ENCODE measurements at places on chromosomes 6 and 20. TPM values are rescaled to one million over a fixed set of nuclear protein-coding genes. Genes with fewer than 3 reads are reported as not detected.

GJA1 gene
- total RNA-seq = 127 TPM

CALHM5 gene
- total RNA-seq = not detected

- no peak for DNase-seq
Observed at GRCh38 chr6:33427585-33428223, 7.8 kb downstream of the SYNGAP1 start.

- DNase-seq = no peak
Observed at GRCh38 chr6:110557199-110557598, 80.8 kb upstream of the SLC22A16 start.

DNA sequence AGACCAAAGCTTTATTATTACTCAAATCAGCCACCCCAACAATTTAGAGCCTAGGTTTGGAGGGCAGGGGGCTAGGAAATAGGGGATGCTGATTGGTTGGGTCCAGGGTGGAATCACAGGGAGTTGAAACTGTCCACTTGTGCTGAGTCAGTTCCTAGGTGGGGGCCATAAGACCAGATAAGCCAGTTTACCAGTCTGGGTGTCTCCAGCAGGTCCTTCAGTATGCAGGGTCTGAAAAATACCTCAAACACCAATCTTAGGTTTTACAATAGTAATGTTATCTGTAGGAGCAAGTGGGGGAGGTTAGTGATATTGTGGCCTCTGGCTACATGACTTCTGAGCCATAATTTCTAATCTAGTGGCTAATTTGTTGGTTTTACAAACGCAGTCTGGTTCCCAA lies 63.2 kb downstream of the UBR2 start:
- DNase-seq = no peak

GRCh38 chr20:41047975-41048305 lies 19.3 kb downstream of the TOP1 start:
- DNase-seq = peak; percentile 55

DNA sequence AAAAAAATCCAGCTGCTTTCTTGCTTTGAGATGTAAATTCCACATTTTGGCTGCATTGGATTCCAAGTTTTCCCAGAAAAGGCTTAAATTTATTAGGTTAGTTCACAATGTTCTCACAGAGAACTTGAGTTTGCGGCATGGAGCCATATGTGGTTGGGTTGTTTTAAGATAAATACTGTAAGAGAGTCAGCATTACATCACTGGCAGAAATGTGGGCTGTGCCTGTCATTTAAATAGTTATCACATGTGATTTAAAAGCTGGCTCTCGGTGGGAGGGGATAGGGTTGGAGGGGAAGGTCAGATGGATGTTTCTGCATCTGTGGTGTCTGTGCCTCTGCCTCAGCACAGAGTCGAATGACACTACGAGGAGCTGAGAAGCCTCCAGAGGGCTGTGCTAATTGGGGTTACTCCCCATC lies 73.8 kb upstream of the SCP2D1 start:
- DNase-seq = no peak

DNA sequence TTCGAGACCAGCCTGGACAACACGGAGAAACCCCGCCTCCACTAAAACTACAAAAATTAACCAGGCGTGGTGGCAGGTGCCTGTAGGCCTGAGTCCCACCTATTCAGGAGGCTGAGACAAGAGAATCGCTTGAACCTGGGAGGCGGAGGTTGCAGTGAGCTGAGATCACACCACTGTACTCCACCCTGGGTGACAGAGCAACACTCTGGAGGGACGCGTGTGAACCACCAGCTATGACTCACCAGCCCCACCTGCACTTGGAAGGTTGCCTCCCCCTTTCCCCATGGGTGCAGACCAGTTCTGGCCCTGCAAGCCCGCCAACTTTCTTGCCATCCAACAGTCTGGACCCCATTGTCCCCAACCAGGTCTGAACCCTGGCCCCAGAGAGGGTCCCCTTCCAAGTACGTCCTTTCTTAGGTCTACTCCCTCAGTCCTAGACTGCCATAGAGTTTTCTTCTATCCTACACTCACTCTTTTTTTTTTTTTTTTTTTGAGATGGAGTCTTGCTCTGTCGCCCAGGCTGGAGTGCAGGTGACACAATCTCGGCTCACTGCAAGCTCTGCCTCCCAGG lies 29.2 kb downstream of the ATP9A start:
- DNase-seq = peak; percentile 47

DNA sequence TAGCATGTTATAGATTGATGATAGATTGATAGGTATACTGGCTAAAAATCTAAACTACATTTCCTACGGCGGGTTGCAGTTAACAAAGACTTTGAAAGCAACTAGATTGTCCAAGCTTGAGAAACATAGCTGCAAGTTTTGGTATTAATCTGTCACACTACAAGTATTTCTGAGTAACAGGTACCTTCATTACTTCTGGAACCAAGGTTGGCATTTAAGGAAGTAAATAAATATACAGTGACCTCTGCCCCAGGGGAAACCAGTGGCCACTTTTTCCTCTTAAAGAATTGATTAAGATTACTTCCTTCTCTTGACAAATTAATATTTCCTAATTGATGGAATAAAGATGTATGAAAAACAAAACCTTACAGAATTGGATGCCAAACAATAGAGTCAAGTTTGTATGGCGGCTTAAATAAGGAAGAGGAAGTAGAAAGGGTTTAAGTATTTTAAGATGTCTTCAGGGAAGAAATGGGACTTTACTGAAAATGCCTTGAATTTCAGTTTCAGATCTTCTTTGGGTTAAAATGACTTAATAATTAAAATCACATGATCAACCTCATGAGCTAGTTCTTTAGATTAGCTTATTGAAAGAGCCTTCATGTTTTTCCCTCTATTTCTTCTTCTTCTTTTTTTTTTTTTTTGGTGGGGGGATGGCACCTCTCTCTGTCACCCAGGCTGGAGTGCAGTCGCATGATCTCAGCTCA lies 132.8 kb downstream of the DOK5 start:
- DNase-seq = no peak

DNA sequence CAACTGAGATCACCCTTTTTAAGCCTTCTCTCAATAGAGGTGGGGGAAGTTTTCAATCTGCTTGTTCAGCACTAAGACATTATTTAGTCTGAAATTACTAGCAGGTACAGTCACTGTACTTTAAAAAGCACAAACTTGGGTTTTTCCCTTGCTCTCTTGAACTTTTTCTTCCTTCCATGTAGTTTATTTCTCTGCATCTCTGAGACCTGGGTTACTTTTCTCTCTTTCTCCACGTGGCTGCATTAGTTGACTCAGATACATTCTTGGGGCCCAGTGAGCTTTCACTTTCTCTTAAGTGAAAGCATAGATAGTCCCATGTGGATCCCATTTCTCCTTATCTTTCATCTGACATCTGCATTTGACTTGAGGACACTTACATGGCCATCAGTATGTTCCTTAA lies 433.9 kb upstream of the MAP3K7 start:
- DNase-seq = no peak

- no peak for DNase-seq
Observed at GRCh38 chr20:64176971-64177370, 12.7 kb downstream of the MYT1 start.

TCP11 gene
- not detected for total RNA-seq

- DNase-seq = no peak
Observed at GRCh38 chr6:67031451-67031850, 1324.4 kb upstream of the EYS start.

- DNase-seq = no peak
Observed at GRCh38 chr6:112178846-112179245, 75.5 kb downstream of the LAMA4 start.

- no peak for DNase-seq
Observed at GRCh38 chr6:35647400-35647799, 41.3 kb downstream of the FKBP5 start.

GRCh38 chr20:33933469-33933909 lies 60.2 kb upstream of the RALY start:
- peak; percentile 56 for DNase-seq

CLVS2 gene
- not detected for total RNA-seq

GRCh38 chr6:151288712-151289398 lies 49.1 kb downstream of the AKAP12 start:
- DNase-seq = no peak

RPL10A gene
- total RNA-seq = 1,892 TPM

- DNase-seq = no peak
Observed at GRCh38 chr6:18368277-18369105, 18.7 kb upstream of the RNF144B start.

- DNase-seq = peak; percentile 89
Observed at GRCh38 chr20:45538209-45538799, 978 bp downstream of the WFDC6 start.

GRCh38 chr6:49606721-49607390 lies 29.8 kb downstream of the RHAG start:
- DNase-seq = peak; percentile 79

- DNase-seq = no peak
Observed at GRCh38 chr6:38566295-38567030, 73.3 kb downstream of the BTBD9 start.

DNA sequence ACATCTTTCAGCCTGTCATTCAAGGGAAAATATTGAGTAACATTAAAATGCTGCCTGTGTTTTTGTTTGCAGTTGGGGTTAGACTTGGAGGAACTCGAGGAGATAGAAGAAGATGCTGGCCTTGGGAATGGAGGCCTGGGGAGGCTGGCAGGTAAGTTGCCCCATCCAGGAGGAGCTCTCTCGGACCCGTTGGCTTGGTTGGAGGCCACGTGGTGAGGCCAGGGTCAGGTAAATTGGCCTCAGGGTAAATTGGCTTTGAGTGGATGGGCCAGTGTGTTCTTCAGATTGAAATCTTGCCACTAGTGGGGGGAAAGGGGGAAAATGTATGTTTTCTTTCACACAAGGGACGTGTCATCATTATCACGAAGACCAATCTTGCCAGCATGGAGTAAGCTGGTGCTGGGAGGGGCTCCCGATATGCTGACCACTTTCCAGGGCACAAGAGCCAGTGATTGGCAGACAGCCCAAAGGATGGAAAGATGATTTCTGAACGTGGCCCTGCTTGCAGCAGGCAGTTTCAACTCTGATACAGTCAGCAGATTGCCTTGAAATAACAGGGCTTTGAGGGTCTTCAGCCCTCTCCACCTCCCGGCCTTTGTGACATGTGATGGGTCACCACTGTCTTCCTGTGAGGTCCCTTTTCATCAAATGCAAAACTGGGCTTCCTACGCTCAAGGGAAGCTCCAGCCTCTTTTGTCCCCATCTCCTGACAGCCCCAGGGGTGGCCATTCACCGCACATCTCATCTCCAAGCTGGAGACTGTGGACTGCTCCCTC lies 21.4 kb downstream of the PYGB start:
- no peak for DNase-seq

DNA sequence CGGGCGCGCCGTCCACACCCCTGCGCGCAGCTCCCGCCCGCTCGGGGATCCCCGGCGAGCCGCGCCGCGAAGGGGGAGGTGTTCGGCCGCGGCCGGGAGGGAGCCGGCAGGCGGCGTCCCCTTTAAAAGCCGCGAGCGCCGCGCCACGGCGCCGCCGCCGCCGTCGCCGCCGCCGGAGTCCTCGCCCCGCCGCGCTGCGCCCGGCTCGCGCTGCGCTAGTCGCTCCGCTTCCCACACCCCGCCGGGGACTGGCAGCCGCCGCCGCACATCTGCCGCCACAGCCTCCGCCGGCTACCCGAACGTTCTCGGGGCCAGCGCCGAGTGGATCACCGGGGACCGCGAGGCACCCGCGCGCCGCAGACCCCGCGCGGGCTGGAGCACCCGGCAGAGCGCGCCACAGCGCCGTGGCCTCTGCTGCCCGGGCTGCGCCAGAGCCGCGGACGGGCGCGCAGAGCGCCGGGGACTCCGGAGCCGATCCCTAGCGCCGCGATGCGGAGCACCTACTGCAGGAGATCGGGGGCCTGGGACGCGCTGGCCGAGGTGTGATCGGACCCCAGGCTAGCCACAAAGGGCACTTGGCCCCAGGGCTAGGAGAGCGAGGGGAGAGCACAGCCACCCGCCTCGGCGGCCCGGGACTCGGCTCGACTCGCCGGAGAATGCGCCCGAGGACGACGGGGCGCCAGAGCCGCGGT lies at the start of gene BMP2:
Gene BMP2 (plus strand): TSS at position 151 of the 692 bp plus-strand sequence. CDS start 2,441 bp downstream, outside the sequence.
- no peak for DNase-seq

DNA sequence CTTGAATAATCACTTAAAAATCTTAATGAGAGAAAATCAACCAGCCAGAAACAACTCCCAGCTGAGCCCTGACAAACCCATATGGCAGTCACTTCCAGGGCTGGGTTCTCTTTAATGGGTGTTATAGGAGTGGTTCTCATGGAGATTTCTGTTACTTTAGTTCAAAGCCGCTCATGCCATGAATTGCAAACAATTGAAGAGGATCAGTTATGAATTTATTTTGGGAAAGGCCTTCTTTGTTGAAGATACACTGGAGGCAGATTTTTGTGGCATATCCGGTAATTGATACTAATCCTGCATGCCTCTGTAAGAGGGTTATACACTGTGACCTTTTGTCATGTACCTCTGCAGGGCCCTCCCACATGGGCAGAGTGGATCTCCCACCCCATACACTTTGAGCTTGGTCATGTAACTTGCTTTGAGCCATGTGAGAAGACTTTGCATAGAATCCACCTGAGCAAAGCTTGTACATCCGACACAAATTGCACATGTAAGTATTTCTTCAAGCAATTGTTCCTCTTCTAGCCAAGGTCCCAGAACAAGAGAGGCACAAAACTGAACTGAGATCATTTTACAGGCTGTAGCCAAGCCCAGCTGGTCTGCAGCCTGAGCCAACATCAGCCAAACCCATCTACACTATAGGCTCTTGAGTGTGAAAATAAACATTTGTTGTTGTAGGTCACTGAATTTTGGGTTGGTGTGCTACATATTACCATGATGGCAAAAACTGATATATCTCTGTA lies 492.3 kb downstream of the PREX1 start:
- DNase-seq = no peak

GRCh38 chr6:35079311-35080000 lies 61.7 kb downstream of the TCP11 start:
- DNase-seq = no peak

DNA sequence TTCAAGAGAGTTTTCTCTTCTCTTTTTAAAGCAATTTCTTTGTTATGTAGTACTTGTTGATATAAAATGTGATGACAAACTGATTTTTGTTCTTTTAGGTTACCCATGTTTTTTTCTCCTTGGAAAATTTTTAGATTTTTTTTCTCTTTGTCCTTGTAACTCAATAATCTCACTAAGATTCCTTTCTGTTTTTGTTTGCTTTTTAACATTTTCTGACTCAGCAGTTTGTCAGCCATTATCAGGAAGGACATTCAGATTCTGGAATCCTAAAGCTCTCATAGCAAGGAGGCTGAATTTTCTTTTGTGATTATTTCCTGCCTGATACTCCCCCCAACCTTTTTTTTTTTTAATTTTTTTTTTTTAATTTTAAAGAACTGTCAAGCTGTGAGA lies 75.2 kb upstream of the CITED2 start:
- DNase-seq = peak; percentile 29

All from bronchial epithelial cell (primary cell).